Tibial nerve (tissue), 4 donors: ENCODE measurements at places on chromosomes 6 and 20.

GRCh38 chr6:132445201-132445951 is 44.1 kb upstream of the MOXD1 start:
- no peak for DNase-seq

DNA sequence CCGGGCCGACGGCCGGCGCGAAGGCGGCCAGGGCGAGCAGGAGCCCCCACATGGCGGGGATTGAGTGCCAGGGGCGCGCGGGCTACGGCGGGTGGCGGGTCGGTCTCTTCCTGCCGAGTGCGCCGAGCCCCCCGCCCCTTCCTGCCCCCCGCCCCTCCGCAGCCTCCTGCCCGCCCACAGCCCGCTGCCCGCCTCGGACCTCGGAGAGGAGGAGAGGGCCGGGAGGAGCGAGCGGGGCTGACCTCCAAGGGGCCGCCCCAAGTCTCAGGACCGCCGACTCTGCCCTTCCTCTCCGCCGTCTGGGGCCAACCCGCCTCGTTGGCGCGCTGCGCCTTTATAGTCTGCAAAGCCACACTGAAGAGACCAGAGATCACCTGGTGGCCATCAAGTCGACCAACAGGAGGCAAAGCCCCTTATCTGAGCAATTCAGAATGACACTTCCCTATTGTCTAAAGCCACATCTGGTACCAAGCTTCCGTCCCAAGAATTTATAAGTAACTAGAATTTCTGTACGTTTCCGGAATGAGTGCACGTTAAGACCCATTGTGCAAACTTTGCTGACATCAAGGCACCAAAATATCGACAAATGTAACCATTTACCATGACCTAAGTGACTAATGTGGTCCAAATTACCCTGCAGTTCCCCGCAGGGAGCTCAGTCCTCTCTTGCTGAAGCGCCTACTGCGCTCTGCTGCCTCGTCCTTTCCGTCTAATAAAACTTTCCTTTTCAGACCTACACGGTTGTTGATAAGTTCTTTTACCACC is at the start of gene CPXM1:
Gene CPXM1 (minus strand): TSS at position 107 of the 765 bp plus-strand sequence. CDS start 55 bp downstream, at position 52.
- no peak for DNase-seq

- no peak for DNase-seq
Measured at GRCh38 chr20:54176610-54177009, 2.8 kb upstream of the CYP24A1 start.

DNA sequence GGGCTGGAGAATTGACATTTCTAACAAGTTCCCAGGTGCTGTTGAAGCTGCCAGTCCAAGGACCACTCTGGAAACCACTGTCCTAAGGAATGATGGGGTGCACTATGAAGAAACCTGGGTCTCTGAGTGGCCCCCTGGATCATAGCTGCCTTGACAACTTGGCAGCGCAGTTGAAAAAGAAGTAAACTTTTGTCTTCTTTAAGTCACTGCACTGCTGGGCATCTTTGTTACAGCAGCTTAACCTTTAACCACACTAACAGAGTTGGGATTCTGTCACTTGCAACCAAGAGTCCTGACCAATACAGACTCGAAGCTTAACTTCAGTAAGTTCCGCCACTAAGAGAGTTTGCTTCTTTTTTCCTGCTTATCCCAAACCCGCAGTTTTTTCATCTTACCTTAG is 8.5 kb upstream of the KCNK15 start:
- no peak for DNase-seq

DNA sequence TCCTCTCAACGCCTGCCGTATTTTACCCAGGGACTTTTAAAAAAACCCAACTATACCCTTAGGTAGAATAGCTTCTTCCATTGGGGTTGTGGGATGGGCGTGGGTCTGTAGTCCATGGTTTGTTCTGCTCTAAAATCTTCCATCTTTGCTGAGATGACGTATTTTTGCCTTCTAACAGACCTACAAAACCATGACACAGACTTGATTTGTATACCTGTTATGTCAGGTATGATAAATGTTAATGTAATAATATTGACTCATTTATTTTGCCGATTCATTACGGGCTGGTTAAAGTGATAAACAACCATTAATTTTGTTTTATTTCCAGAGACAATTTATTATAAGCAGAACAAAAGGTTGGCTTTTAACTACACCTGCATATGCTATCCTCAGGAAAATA is 48.7 kb downstream of the UST start:
- no peak for DNase-seq

- no peak for DNase-seq
Measured at GRCh38 chr6:4574007-4574406, 202.2 kb upstream of the CDYL start.

GRCh38 chr20:24895898-24896658 is 53.0 kb upstream of the CST7 start:
- DNase-seq, result no peak

- DNase-seq, result peak; percentile 91
Measured at GRCh38 chr20:42082611-42083010, 464.4 kb upstream of the CHD6 start.

GRCh38 chr6:105484238-105485161 is 81.6 kb upstream of the PREP start:
- no peak for DNase-seq

DNA sequence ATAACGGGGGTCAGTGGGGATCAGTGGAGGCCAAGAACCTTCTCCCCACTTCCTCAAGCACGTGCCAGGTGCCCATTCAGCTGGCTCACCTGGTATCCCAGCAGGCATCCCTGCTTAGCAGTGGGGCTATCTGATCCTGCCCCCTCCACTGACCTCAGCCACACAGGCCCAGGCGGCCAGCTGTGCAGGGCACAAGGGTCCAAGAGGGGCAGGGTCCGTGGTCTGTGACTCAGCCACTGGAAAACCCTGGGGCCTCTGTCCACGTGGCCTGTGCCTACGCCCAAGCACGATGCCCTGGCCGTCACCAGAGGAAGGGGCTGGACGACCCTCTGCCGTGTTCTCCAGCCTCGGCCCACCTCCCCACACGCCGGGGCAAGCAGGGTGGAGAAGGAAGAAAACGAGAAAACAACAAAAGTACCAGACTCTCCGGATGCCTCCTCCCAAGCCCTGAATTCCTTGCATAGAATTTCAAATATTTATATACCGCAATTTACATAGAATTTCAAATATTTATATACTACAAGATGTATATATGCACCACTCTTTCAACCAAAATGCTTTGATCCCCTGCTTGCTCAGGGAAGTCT is 12.1 kb downstream of the PXDC1 start:
- no peak for DNase-seq

GRCh38 chr20:14342918-14343317 is 5.5 kb upstream of the FLRT3 start:
- DNase-seq, result no peak

GRCh38 chr20:208942-209566 is 18.0 kb upstream of the DEFB129 start:
- DNase-seq, result no peak

DNA sequence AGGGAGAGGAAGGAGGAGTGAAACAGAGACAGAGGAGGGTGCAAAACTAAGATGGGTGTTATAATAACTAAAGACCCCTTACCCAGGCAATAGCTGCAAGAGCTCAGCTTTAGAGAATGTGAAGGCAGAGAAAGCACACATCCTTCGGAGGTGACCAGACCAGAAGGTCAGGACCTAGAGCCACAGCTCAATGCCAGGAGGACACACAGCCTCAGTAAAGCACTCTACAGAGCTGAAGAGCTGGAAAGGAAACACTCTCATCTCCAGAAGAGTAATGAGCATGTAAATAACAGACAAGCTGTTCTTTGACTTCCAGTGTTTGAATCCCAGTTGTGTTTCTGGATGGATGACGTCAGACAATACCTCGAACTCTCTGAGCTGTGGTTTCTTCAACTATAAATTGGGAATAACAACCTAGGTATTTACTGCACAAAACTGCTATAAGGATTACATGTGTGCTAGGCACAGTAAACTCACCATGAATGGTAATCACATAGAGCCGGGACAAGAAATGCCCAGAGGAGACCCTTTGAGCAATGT is 63.2 kb downstream of the MAP3K5 start:
- no peak for DNase-seq

DNA sequence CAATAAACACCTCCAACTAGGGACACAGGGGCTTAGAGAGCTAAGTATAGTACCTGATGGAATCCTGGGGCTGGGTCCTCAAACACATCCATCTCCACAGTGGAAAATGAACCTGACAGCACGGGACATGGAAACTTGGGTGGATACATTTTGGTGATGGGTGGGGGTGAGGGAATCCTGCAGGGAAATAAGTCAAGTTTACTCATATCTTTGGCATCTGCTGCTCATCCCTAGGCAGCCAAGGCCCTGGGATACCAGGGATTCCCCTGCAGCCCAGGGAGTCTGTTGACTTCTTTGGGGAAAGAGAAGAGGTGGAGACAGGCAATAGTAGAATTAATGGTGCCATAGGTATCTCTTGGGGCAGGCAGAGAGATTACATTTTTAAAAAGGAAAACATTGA is 6.6 kb downstream of the APOBEC2 start:
- DNase-seq, result no peak

GRCh38 chr20:9608639-9609340 is 94.4 kb downstream of the LAMP5 start:
- no peak for DNase-seq

DNA sequence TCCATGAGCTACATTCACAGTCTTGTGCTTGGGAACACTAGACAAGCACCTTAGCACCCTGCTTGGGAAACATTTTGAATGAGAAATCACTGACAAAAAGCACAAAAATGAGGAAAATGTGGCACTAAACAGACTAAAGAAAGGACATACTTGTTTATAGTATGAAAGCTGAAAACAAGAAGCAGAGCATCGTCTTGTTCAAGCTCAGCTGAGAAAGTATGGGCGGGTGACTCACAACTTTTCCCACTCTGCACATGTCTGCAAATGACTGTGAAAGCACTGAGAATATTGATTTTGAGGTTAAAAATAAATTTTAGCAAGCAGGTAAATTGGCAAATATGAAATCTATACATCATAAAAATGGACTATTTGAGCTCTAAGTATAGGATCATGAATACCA is 725.3 kb downstream of the COL12A1 start:
- no peak for DNase-seq

- no peak for DNase-seq
Measured at GRCh38 chr20:18613553-18613952, 25.7 kb downstream of the DTD1 start.

- no peak for DNase-seq
Measured at GRCh38 chr6:62974452-62974851, 236.8 kb upstream of the FKBP1C start.

- no peak for DNase-seq
Measured at GRCh38 chr20:5474646-5475550, 158.1 kb upstream of the PROKR2 start.

DNA sequence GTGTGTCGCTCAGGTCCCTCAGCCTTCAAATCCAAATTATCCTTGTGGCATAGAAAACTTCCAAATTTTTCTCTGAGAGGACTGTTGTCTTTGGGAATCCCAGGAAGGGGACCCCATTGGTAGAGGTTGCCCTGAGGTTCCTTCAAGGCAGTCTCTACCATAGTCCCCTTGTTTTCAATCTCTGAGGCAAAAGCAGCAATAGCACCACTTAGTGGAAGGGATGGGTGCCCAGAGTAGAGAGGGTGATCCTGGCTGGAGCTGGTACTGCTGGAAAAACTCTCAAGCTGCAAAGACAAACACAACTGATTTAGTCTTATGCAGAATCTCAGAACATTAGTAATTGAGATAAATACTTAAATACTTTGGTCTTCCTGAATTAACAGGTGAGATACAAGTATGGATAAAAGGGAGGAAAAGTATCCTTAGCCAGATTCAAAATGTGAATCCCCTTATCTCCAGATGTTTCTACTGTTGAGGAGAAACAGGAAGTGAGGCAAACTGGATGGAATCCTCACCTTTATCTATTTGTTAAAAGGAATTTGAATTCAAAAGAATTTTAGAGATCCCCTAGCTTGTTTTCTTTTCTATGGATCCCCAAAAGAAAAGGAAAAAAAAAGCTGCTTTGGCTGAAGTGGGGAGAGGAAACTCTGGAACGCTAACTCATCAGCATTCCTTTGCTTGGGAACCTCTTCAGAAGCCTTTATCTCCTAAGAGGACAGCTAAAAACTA is 13.4 kb downstream of the ZNF318 start:
- no peak for DNase-seq

DNA sequence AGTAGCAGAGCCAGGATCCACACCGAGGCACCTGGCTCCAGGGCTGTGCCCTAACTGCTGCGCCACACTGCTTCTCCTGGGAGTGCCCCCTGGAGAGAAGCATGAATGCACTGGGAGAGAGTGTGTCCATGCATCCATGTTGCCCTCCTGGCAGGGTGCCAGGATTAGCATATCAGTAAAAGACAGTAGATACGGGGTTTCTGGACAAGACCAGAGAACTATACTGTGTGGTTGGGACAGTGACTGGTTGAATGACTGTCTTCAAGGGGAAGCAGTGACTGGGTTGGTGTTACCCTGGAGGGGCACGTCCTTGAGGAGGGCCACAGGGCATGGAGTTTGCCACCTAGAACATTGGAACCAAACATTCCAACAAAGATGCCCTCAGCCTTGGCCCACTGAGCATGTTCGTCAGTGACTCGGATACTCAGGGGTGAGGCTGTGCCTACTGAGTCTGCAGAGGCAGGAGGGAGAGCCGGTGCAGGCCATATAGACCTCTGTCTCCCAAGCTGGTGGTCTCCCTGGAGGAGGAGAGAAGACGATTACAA is 288.8 kb downstream of the CDC5L start:
- no peak for DNase-seq

DNA sequence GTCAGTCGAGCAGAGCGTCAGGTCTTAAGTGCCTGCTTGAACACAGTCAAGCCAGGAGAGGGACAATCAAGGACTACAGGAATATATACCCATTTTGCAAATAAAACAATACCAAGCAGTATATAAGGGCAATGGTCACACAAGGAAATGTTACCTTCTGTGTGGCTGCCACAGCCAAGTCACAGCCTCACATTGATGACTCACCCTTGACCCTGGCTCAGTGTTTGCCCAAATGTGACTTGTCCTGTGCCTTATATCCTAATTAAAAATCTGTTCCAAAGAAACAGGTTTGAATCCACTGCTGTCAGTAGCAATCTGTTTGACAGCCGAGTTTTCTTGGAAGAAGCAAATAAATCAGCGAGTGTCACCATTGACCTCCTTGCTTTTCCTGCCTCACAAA is 34.3 kb downstream of the C6orf89 start:
- no peak for DNase-seq

DNA sequence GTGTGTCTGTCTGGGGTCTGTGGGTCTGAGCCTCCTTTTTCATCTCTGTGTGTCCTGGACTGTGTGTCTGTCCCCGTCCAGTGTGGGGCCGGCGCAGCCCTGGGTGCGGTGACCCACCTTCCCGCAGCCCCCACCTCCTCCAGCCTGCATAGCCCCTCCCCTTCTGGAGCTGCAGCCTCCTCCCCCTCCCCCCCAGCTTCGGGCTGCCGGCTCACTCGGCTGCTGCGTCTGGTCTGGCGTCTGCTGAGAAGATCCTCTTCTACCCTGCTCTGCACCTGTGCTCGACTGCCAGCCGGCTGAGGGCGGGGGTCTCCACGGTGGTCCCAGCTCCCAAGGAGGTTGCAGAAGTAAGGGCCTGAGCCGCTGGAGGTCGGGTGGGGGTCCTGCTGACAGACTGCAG is 7.6 kb upstream of the LKAAEAR1 start:
- DNase-seq, result no peak
